AG04450 (cell line): ENCODE measurements at places on chromosomes 7 and 10.
A peak's percentile ranks its signal among the peaks of the same experiment; 100 is the strongest.

DNA sequence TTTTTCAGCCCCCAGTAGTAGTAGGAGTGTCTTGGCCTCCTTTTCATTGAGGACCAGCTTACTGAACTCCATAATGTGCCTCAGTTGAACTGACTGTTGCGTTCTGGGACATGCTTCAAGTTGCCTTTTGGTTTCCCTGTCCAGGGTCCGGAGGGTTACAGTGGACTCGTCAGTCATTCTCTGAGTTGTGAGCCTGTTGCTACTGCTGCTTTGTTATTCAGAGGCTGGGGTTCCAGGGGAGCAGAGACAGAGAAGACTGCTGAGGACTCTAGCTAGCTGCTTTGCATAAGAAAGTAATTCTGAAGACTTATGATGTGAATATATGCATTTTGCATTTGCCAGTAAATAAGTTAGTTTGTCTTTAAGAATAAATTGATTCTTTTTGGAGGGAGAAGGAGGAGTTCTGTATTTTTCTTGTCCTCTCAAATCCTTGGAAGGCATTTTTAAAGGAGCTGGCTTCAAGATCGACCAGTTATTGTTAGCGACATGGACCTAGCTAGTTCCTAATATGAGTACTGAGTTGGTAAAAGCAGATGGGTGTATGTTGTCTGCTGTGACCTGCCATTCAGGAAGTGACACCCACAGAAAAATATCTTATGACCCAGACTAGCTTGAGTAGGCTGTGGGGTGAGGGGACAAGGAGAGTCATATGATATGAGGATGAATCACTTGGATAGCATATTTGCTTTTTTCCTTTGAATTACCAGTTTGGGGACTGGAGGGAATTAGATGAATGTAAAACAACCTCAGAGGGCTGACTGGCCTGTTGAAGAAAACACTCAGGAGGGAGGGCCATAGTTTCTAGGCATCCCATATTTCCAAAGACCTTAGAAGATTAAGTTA lies 8.3 kb downstream of the PI4K2A start:
- peak; percentile 59 for DNase-seq

DNA sequence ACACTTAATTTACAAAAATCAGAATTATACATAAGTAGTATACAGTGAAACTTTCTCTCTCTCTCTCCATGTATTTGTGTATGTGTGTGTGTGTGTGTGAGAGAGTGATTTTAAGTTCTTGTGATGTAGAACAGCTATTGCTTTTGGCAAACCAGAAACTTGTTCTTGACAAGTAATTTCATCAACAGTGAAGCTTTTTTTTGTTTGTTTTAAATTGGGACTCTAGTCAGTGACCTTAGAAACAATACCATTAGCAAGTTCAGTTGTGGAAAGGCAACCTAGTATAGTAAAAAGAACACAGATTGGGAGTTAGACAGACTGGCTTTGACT lies 319.1 kb downstream of the PTEN start:
- no peak for DNase-seq

- DNase-seq = no peak
These were observed 7.8 kb downstream of the FHIP2A start for GRCh38 chr10:114829160-114829909.

DNA sequence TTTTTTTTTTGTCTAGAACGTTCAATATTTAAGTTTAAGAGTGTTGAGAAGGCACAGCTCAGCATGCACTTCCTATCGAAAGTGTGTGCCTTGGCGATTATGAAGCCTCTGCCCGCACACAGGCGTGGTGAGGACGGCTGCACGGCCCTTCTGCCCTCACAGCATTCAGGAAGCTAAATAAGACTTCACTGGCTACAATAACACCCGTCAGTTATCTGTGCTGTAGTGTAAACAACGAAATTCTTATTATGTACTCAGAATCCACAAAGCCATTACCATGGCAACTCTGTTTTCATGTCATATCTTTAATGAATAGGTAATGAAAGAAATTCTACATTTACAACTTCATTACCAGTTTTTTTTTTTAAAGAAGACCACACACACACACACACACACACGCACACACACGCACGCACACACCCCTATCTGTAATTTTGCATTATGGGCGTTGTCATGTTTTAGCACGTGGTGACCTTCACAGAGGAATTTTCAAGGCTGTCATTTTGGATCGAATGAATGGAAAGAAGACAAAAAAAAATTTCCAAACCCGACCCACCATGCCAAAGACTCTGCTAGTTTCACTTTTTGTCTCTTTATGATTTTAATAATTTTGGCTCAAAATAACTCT lies 254.8 kb upstream of the CTBP2 start:
- DNase-seq = no peak

DNA sequence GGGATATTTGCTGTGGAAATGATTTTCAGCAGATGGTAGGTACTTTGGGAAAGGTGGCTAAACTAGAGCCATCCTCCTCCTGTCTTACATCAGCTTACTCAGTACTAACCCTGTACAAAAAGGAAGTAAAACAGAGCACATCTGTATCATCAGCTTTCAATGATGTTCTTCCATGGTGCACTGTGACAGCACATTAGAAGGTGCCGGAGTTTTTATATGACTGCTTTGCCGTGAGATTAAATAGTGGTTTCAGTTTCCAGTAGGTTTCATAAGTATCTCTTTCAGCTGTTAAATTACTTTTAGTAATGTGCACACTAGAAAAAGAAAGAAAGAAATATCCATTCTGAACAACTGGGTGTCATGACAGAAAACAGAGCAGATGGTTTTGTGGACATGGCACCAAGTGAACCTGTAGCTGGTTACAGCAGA lies 86.5 kb downstream of the ARID5B start:
- DNase-seq = no peak

- no peak for DNase-seq
These were observed 59.2 kb downstream of the CDHR3 start for GRCh38 chr7:106022193-106022821.

- peak; percentile 68 for DNase-seq
These were observed 56.7 kb upstream of the SDK1 start for GRCh38 chr7:3244241-3244814.

DNA sequence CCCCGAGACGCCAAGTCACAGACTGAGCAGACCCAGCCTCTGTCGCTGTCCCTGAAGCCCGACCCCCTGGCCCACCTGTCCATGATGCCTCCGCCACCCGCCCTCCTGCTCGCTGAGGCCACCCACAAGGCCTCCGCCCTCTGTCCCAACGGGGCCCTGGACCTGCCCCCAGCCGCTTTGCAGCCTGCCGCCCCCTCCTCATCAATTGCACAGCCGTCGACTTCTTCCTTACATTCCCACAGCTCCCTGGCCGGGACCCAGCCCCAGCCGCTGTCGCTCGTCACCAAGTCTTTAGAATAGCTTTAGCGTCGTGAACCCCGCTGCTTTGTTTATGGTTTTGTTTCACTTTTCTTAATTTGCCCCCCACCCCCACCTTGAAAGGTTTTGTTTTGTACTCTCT lies 215.6 kb downstream of the TCF7L2 start:
- DNase-seq = no peak

DNA sequence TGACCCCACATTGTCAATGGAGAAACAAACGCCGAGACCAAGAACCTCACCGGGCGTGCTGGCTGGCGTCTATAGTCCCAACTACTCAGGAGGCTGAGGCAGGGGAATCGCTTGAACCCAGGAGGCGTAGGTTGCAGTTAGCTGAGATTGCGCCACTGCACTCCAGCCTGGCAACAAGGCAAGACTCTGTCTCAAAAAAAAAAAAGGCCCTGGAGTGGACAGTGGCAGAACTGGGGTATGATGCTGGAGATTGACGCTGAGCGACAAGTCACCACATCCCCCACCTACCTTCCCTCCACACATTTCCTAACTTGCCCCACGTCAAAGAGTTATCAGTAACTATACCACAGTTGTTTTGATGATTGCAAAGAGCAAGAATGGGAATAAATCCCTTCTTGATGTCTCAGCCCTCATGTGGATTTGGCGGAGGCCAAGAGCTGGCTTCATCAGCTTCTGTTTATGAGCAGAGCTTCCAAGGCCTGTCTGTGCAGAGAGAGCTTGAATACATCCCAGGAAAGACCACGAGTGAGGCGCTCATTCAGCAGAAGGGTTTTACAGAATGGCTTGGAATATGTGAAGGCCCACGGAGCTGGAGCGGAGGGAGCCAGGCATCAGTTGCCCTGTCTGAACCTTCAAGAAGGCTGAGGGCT lies 28.0 kb upstream of the TNS3 start:
- DNase-seq = peak; percentile 91

DNA sequence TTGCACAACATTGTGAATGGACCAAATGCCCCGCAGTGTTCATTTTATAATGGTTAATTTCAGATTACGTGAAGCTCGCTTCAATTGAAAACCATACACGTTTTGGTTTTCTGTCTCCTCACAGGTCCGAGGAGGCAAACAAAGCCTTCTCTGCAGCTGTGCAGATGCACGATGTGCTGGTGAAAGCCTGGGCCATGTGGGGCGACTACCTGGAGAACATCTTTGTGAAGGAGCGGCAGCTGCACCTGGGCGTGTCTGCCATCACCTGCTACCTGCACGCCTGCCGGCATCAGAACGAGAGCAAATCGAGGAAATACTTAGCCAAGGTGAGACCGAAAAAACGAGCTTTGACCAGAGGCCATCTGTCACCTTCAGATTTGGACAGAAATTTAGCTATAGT lies 110.3 kb downstream of the TRRAP start:
- DNase-seq = no peak
